ENCODE measurements at places on chromosomes 3 and 15.
A peak's percentile ranks its signal among the peaks of the same experiment; 100 is the strongest.

DNA sequence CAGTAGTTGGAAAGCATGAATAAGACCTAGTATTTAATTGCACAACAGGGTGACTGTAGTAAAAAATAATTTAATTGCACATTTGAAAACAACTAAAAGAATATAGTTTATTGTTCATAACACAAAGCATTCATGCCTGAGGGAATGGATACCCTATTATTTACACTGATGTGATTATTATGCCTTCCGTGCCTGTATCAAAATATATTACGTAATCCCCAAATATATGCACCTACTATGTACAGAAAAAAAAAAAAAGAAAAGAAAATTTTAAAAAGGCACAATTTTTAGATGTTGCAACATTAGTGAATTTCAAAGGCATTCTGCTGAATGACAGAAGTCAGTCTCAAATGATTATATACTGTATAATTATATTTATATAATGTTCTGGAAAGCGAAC, 647.2 kb upstream of the BCHE start:
- no peak for DNase-seq

DNA sequence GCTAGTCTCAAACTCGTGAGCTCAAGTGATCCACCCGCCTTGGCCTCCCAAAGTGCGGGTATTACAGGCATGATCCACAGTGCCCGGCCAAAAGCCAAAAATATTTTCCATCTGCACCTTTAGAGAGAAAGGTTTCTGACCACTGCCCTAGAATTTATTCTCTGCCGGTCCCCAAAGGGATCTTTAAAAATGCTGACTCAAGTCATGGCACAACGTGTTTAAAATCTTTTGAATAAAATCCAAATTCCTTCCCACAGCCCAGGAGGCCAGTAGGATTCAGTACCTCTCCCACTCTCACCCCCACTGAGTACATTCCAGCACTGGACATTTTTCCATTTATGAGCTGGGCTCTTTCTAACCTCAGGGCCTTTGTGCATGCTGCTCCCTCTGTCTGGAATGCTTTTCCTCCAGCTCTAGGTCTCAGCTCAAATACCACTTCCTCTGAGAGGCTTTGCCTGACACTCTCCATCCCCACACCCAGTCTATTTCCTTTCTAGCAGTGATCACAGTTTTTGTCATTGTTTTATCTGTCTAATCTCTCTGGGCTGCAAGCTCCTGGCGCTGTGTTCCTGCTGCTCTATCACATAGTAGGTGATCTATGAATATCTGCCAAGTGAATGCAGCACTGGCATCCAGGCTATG, 502.9 kb downstream of the SHQ1 start:
- no peak for DNase-seq

DNA sequence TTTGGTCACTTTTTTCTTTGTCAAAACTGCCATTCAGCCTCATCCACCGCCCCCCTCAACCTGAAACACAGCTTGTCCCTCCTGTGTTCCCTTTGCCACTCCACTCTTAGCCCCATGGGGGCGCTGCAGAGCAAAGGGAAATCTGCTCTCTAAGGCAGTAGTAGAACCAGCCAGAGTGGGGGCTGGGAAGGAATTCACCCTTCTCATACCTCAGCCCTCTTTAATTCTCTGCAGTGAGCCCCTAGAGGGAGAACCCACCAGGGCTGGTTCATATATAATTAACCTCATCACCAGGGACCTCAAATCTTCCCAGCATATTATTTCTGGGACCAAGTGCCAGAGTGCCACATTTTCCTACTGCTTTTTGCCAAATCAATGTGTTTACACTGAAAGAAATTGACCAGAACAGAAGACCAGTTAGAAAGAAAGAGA, 2.8 kb upstream of the BCL6 start:
- DNase-seq, result peak; percentile 44

DNA sequence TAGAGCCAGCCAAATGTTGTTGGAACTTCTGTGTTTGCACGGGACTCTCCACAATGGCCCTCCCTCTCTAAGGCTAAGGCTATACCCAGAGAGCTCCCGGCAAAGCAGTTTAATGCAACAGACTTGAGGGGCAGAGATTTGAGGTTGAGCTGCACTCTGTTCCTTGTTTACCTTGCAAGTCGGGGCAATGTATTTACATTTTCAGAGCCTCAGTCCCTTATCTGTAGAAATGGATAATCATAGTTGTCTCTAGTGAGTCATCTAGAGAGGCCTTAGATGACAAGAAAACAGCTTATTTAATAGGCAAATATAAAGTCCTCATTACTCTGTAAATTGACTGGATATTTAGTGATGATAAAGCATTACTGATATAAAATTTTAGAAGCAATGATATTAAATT, 917.7 kb downstream of the MCTP2 start:
- DNase-seq, result no peak

DNA sequence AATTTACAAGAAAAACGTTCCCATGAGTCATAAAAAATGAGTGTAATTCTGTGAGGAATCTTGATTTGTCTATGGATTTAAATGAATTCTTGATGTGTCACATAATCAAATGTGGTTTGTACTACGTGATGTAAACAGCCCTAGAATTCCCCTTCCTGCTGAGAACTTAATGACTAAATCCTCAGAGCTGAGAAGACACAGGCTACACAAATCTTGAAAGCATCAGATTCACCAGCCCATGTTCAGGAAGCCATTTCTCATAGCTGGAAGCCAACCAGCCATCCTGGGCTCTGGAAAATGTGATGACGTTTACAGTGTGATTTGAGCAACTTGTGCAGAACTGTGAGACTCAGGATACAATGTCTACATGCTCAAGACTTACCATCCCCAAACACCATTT, 193.7 kb upstream of the MME start:
- no peak for DNase-seq

DNA sequence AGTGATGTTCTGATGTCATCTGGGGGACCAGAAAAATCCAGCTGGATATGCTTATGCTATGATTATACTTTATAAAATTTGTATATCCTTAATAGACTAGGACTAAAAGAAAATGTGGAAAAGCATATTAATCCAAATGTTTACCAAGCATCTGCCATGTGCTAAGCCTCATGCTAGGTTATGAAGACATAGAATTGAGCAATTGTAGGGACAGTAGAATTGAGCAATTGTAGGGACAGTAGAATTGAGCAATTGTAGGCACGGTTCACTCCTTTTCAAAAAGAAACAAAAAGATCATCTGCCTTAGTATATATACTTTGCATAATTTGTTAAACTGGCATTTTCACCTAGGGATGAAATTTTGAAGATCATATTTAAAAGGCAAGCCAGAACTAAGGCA, 18.3 kb downstream of the ABHD5 start:
- DNase-seq, result no peak

GRCh38 chr15:98439523-98439942, 208.8 kb upstream of the IGF1R start:
- no peak for DNase-seq

DNA sequence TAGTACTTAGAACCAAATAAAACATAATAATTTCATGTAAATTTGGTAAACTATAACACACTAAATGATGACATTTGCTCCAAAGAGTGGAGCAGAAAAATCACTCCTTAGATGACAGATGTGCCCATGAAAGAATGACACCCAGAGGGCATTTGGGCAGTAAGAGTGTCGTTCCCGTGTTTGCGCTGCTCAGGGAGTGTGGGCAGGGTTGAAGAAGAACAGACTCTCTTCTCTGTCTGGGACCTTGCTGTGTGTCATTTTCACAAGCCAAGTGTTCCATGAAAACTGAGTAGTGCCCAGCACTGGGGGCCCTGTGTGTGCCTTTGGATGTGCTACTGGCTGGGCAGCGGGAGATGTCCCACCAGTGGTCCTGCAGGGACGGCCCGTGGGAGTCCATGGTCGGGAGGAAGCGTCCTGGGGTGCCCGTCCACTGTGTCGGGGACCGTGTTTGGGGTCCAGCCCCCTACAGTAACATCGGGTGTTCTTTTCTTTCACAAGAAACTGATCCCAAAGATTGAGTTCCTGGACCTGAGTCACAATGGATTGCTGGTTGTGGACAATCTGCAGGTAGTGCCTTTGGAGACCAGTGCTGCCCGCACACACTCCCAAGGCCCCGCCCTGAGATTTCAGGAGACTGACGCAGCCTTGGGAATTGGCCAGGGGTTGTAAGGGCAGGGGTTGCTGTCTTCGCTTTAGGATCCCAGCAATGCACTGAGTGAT, 17.9 kb upstream of the STAB1 start:
- DNase-seq, result no peak

DNA sequence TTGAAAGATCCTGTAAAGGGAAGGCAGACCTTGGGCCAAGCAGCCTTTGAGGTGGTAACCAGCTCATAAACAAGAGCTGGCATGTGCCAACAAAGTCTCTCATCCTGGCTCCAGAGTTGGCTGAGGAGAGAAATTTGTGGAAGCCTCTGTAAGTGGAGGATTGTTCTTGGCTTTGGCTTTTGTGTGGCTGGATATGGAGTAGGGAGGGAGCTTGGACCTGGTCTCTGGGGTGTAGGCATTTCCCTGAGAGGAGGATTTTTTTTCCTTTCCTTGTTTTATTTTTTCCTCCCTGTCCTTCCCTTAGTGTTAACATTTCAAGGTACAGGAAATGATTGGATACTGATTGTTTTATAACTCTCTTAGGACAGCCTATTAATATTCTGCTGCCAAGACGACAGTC, 60.8 kb downstream of the ZNF609 start:
- DNase-seq, result no peak

Measured in DMS 273 treated with DMSO at 0.1 percent for 48 hours (cell line).